ENCODE measurements at places on chromosomes 3 and 15.

DNA sequence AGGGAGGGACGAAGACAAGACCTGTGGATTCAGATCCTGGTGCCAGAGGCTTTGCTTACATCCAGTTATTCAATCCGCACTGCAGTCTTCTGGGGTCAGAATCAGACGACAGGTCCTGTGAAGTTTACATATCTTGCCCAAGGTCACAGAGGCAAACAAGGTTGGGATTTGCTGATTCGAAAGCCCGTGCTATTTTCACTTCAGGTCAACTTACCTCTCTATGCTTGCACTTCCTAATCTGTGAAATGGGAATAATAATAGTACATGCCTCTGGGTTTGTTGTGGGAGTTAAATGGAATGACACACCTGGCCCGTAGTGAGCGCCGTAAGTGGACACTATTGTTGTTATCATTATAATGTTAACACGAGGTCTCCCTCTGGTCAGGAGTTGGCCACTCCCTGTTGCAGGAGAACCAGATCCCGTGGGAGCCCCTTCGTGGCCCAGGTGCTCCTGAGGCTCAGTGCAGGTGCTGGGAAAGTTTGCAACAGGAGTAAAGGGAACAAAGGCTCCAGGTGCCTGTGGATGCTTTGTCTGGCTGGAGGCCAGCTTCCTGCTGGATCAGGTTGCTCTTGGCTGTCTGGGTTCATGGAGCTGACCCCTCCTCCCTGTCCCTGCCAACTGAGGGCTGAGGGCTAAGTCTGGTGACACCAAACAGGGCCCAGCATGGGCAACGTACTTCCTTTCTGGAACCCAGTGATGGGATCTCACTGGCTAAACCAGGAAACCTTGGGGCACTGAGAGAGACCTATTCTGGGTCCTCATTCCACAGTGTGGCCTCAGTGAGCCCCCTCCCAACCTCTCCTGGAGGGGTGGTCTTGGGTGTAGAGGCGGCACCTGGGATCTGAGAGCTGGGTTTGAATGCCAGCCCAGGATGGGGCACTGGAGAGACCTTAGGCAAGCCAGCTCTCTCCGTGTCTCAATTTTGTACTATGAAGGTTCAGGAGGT is 40.1 kb upstream of the SEMA4B start:
- DNase-seq = no peak

DNA sequence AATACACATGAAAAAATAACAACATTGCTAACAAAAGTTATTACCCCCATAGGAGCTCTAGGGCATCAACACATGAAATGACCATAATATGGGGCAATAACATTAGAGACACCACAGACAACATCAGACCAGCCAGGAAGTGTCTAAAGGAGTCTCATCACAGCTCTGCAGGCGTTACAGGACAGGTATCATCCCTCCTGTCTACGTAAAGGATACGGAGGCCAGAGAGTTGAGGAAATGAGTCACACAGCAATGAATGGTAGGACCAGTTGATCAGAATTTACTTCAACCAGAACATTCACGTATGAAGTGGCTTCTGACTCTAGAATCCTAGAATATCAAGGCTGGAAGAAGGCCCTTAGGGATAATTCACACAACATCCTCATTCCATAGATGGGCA is 1.8 kb downstream of the NME9 start:
- no peak for DNase-seq

DNA sequence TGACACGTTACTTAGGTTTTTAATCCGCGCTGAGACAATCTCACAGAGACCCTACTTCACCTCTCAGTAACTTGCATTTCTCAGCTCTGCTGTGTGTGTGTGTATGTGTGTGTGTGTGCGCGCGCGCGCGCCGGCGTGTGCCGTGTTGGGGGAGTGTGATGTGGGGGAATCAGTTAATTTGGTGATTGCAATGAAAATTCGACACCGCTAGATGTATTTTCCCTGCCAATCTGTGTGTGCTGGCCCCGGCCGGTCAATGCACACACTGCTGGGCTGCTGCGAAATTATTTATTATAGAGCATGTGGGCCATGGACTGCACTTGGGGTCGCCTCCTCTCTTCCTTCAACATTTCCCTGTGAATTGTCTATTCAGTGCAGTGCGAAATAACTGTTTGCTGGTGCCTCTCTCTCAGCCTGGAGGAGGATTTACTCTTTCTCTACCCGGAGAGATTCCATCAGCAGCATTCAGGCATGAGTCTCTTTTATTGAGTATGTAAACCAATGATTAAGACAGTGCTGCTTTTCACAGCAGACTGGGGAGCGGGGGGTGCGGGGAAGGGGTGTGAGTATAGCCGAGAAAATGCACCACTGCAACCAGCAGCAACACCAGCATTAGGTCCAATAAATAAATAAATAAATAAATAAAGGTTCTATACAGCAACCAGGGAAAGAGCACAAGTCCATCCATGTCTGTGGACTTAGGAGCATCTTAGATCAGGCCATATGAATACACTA is 2.9 kb downstream of the CADM2 start:
- DNase-seq = no peak

DNA sequence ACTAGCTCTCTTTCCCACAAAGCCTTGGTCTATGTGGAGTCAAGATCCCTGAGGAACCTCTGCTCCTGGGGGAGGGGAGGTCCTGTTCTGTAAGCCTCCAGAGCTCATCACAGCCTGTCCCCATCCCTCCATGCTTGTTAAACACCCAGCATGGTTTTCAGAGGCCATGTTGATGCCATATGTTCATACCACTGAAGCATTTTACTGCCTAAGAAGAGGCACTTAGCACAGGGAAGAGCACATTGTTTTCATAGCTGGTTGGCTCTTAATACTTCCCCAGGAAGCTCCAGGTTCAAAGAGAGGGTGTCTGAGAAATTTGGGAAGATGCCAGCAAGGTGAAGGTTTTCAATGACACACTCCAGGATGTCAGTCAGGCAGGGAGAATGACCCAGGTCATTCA is 25.6 kb downstream of the CPNE4 start:
- DNase-seq = no peak

DNA sequence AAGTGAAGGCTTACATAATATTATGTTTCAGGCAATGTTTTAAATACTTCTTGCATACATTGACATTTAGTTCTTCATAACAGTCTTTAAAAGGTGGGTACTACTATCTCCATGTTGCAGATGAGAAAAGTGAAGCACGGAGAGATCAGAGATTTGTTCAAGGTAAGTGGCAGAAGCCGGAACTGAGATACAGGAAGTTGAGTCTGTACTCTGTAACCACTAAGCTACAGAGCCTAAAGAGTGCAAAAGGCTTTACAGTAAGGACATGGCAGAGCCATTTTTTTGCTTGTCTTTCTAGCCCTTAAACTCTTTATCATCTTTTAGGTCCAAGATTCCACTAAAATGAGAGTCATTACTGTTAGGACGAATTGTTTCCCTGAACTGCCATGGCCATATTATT is 186.5 kb upstream of the PEX5L start:
- DNase-seq = no peak

DNA sequence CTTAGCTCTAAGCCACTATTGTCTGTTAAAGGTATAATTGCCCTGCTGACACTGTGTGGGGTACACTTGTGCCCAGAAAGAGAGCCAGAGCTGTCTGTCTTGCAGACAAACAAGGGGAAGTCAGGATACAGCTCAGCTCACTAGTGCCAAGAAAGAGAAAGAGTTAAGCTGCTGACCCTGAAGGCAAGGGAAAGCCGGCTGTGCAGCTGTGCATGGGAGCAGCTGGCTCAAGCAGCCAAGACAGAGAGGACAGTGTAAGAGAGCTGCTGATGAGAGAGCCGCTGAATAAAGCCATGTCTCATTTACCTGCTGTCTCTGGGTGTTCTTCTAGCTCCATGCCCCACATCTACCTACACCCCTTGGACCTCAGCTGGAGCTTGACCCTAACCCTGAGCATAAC is 428.1 kb upstream of the NAALADL2 start:
- no peak for DNase-seq

- DNase-seq = no peak
These were observed 80.7 kb upstream of the SLC25A26 start for GRCh38 chr3:66140106-66140505.

DNA sequence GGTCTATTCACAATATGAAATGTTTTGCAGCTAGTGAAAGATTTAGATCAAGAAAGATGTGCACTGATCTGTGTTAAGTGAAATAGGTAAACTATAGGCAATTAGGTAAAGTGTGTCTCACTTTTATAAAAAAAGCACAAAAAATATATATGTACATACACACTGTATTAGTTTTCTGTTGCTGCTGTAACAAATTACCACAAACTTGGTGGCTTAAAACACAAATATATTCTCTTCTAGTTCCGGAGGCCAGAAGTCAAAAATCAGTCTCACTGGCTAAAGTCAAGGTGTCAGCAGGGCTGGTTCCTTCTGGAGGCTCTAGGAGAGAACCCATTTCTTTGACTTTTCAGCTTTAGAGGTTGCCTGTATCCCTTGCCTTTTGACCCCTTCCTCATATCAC is 11.1 kb downstream of the FAH start:
- no peak for DNase-seq

DNA sequence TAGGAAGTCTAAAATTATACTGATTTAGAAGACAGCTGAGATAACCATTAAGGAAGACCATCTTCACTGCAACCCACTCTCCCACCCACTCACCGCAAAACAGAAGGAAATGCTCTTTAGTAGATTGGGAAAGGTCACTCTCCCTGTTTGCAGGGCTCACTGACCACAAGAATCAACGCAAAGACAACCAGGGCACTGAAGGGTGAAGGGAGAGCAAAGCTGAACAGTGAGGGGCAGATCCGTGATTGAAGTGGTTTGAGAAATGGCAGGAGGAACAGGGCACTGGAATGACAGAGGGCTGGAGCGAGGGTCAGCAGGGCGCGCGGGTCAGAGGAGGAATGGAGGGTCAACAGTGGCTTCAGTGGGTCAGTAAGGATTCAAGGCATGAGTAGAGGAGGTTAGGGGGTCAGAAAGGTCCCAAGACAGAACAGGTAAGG is 520 bp downstream of the MESD start:
- DNase-seq = no peak

- DNase-seq = no peak
These were observed 22.6 kb downstream of the ADAM10 start for GRCh38 chr15:58726867-58727266.

GRCh38 chr3:58463942-58464271 is 28.0 kb upstream of the KCTD6 start:
- no peak for DNase-seq

DNA sequence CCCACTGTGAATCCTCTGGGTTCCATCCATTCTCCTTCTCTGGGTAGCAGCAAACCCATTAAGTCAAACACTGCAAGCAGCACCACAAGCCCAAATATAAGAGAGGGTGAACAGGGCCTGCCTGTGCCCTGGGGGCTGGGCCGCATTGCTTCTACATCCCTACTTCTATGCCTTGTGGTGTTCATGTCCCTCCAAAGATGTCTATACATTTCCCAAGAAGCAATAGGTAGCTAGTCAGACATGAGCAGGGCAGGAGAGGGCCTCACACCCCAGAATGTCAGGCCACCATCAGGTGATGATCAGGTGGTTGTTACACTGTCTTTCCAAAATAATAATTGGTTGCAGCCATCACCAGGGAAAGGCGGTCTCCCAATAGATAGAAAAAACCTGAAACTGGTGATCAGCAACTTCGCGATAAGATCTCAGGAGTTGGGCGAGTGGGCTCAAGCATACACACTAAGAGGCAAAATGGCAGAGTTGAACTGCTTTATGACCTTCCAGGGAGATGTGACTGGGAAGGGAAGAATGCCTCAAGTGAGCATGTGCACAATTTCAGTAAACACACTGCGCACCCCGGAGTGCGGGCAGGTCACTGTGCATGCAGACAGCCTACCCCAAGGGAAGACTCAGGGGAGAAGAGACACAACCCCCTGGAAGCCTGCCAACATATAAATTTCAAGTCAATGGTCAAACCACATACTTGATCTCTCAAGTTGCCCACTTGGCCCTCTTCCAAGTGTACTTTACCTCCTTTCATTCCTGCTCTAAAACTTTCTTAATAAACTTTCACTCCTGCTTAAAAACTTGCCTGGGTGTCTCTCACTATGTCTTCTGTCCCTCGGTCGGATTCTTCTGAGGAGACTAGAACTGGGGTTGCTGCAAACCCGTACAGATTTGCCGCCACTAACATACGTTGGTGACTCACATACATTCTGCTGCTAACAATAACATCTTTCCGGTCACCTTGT is 39.9 kb downstream of the KLF15 start:
- no peak for DNase-seq

- no peak for DNase-seq
These were observed 567.8 kb downstream of the ZPLD1 start for GRCh38 chr3:103002425-103003176.

GRCh38 chr15:35141743-35142471 is 56.8 kb upstream of the NANOGP8 start:
- no peak for DNase-seq

Measured in osteoblast (primary cell).